HepG2 (cell line): ENCODE measurements at places on chromosomes 1 and 21. TPM values are rescaled to one million over a fixed set of nuclear protein-coding genes. Genes with fewer than 3 reads are reported as not detected.
A peak's percentile ranks its signal among the peaks of the same experiment; 100 is the strongest.

CFAP298 gene
- 19.6 and 21.2 TPM in 2 replicates for polyA plus RNA-seq

DNA sequence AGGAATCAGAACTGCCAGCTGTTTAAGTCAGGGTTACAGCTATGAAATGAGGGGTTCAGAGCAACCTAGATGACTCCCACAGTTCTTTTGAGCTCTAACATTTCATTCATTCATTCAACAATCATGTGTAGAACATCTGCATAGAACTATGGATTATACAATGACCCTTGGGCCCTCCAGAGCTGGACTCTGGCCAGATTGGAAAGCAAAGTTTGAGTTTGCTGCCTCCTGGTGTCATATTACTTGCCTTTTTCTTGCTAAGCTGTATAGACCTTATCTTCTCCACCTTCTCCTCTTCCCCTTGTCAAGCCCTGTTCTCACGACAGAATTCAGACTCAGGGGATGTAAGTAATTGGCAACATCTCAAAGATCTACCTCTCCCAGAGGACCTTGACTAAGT lies 4.0 kb downstream of the CASQ2 start:
- peak; percentile 57 for DNase-seq

GRCh38 chr1:14571810-14572767 lies 26.4 kb upstream of the KAZN start:
- DNase-seq, result no peak

DNA sequence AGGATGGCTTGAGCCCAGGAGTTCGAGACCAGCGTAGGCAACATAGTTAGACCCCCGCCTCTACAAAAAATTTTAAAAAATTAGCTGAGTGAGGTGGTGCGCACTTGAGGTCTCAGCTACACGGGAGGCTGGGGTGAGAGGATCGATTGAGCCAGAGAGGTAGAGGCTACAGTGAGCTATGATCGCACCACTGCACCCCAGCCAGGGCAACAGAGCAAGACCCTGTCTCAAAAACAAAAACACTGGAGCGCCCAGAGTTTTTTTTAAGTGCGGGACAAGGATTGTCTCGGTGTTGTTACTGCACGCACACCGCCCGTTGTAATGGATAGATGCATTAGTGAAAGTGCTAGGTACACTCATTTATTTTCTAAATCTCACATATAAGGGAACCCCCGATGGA lies 37.1 kb downstream of the PIK3CD start:
- DNase-seq, result no peak

DNA sequence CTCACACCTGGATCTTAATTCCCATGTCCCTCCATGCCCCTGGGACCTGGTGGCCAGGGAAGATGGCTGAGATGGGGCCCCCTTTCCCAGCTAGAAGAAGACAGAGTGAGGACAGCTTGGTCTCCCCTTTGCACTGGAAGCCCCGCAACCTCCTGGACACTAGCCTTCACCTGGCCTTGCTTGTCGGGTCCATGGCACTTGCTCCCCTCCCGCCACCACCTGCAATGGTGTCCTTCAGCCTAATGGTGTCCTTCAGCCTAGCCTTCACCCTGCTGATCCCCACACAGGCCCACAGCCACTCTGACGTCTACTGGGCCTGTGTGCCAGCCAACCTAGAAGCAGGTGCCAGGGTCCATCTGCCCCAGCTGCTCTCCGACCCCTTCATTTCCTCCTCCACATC lies 45.9 kb upstream of the EDN2 start:
- DNase-seq, result no peak

- peak; percentile 74 for DNase-seq
Measured at GRCh38 chr1:94793296-94793656, 26.9 kb upstream of the SLC44A3 start.

FOXO6 gene
- not detected in 2 replicates for polyA plus RNA-seq

RGS4 gene
- not detected in 2 replicates for polyA plus RNA-seq

ATP1A4 gene
- polyA plus RNA-seq, result not detected in 2 replicates

RGS18 gene
- polyA plus RNA-seq, result not detected in 2 replicates

GRCh38 chr1:61337981-61338848 lies 255.9 kb downstream of the NFIA start:
- DNase-seq, result peak; percentile 91

DNA sequence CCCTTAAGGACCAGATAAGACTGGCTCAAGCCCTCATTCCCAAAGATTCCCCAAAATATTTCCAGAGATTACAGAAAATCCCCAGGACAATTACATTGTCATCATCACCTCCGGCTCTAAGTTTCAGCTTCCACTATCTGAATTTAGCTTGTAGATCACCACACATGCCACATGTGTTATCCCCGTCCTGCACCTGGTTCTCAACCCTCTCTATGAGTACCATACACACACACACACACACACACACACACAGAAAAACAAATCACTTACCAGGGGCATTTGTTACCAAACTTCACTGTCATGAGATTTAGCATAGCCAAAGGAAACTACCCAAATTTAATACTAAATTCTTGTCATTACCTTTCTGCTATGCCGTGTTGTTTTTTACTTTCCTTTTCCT lies 15.4 kb upstream of the TSPAN1 start:
- DNase-seq, result no peak

CYP2J2 gene
- polyA plus RNA-seq, result 5.9 and 6.6 TPM in 2 replicates

DNA sequence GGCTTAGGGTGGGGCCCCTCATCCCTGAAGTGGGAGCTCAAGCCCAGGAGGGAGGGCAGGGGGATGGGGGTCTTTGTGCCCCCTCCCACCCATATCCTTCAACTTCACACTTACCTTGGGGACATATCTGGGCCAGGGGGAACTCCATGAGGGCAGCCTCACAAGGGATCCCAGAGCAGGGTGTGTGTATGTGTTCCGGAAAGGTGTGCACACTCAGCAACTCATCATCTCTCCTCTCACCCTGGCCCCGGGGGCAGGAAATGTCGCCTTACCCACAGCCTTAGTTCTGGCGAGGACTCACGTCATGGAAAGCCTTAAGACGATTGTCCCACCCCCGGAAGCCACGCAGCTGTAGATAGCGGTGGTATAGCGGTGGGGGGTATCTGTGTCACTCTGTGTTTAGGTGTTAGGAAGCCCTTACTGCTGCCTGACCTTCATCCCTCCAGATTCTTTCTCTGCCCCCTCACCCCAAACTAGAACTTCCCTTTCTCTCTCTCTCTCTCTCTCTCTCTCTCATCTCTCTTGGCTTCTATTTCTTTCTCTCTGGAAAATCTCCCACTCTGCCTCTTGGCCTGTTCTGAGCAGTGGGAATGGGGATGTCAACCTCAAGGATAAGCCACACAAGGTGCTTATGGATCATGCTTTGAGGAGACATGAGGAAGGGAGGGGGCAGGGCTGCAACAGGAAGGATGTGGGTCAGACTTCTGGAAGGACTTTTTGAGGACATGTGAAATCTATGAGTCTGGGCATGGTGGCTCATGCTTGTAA lies at the start of gene SH2D2A:
TSS of gene SH2D2A (minus strand) at position 288 of the 768 bp plus-strand sequence. CDS start at position 148, 140 bp downstream.
- no peak for DNase-seq

- no peak for DNase-seq
Measured at GRCh38 chr21:38186661-38187270, 70.0 kb upstream of the KCNJ15 start.

ZMYND12 gene
- polyA plus RNA-seq, result 0.29 and 0.71 TPM in 2 replicates

DNA sequence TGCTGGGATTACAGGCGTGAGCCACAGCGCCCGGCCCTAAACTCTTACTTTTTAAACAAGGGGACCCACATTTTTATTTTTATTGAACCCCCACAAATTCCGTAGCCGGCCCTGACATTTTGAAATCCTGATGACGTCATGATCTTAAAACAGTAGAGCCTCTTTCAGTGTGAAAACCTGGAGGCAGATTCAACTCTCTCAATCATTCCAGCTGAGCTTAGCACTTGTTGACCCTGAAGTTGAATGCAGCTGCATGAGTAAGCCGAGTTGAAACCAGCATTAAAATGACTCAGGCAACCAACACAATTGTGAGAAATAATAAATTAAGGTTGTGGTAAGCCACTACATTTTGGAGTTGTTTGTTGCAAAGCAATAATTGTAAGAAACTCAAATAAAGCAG lies 93.9 kb upstream of the ADGRL4 start:
- no peak for DNase-seq

DNA sequence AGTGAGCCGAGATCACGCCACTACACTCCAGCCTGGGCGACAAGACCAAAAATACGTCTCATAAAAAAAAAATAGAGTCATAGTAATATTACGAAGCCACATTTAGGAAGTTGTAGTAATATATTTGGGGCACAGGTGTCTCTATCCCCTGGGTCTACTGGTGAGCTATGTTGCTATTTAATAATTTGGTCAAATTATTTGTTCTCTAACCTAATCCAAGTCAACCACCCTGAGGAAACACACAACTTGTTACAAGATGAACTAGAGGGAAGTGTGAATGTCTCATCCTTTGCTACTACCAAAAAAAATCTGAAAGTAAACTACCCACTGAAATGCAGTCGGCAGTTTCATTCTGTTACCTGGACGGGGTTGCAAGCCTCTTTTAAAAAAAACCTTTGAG lies 35.3 kb downstream of the RGS8 start:
- no peak for DNase-seq

- DNase-seq, result no peak
Measured at GRCh38 chr1:71766748-71767147, 515.6 kb downstream of the NEGR1 start.

DNA sequence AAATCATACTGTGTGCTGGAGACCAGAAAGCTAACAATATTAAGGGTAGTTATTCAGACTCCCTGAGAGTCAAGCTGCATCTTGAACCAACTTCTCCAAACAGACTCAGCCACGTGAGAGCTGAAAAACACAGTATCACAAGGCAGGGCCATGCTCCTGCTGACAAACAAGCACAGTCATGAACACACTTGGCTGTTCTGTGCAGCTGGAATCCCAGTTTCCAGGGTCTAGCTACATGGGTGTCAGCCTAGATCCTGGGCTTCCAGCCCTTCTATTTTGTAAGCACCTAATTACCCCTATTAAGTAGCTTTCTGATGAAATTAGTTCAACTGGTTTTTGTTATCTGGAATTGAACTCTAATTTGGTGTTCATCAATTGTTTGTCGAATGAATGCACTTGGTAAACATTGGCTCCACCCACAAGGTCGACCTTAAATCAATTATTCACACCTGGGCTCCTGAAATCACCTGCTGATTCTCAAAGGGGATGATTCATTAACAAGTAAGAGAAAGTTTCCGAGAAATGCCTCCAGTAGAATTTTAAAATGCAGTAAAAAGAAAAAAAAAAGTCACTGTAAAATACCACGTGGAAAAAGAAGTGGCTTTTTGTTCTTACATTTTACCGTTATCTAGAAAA lies 179.3 kb downstream of the ZC3H11B start:
- DNase-seq, result no peak

DNA sequence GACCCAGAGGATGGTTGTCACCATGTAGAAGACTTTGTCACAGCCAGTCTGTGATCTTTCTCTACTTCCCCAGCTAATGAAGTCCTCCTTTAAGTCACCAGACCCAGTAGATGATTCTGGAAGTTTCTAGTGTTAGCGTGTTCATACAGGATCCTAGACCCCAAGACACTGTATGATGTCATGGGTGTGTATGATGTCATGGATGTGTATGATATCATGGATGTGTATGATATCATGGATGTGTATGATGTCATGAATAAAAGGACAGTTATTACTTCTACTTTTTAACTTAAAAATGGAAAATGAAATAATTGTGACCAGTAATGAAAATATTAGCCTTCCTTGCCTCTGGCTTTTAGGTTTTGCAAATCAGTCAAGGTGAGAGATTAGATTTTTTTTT lies 260.0 kb downstream of the FMN2 start:
- no peak for DNase-seq

- DNase-seq, result no peak
Measured at GRCh38 chr1:243348331-243348730, 92.5 kb downstream of the SDCCAG8 start.

UBE4B gene
- polyA plus RNA-seq, result 15.2 and 15.3 TPM in 2 replicates

DNA sequence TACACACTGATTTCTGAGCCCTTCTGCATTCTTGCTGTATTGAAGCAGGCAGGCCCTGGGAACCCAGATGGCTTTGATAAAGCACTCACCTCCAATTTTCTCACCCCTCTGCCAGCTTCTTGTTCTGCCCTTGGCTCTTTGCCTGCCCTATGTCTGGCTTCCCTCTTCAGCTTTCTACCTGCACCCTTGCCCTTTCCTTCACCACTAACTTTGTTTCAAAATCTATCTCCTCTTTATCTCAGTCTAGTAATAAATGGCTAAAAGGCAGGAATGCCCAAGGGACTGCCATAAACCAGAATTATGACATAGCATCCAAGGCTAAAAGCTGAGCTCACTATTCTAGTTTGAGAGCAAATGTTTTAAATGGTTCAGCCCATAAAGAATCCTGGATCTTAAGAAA lies 178.7 kb downstream of the TNR start:
- DNase-seq, result no peak

DNA sequence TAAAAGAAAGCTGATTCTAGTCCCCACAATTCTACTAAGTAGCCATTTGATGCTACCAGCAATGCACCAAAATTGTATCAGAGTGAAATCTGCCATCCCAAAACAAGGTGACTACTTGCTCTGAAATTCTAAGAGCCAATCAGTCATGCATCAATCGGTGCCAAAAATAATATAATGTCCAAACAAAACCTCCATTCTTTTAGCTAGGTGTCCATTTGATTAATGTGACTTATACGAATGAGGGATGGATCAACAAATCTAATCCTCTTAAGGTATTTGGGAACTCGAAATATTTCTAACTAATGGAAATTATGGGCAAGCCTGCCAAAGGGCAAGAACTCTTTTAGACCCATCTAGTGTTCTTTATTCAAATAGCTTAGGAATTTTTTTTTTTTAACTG lies 66.4 kb upstream of the NEK2 start:
- DNase-seq, result no peak

- DNase-seq, result no peak
Measured at GRCh38 chr1:71364236-71364635, 283.4 kb upstream of the ZRANB2 start.

DNA sequence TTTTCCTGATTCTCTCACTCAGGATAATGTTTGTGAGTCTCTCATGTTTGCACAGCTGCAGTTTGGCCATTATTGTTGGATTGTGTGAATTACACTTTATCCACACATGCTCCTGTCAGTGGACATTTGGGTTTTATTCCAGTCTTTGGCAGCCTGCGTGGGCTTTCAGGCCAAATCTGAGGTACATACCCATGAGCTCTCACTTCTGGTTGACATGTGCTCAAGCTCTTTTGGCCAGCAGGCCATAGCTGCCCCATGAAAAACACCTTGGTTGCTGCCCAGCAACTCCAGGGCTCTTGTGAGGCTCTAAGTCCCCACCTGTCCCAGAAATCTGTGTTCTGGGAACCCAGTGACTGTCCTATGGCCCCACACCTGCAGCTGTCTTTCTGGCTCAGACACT lies 124.5 kb upstream of the GALNT2 start:
- DNase-seq, result no peak

DNA sequence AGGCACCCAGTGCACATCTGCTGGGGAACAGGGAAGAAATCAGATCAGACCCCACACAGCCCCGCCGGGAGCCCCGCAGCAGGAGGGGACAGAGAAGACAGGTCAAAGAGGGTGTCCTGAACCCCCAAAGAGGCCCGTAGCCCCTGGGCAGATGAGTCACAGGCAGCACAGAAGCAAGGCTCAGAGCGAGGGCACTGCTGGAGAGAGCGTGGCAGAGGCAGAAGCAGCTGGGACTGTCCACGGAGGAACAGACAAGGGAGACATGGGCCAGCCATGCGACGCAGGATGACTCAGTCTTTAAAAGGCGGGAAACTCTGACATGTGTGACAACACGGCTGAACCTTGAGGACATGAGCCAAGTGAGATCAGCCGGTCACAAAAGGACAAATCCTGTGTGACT lies 14.5 kb upstream of the PRDM16 start:
- no peak for DNase-seq

- no peak for DNase-seq
Measured at GRCh38 chr21:38042246-38042645, 126.0 kb upstream of the KCNJ6 start.

TRIM17 gene
- polyA plus RNA-seq, result 0.22 and 0.32 TPM in 2 replicates
